Gastroesophageal sphincter (tissue), 4 donors: ENCODE measurements at places on chromosomes 6 and 20. TPM values are rescaled to one million over a fixed set of nuclear protein-coding genes. Genes with fewer than 3 reads are reported as not detected.

Gene PRICKLE4
- 0.94 TPM for total RNA-seq

DNA sequence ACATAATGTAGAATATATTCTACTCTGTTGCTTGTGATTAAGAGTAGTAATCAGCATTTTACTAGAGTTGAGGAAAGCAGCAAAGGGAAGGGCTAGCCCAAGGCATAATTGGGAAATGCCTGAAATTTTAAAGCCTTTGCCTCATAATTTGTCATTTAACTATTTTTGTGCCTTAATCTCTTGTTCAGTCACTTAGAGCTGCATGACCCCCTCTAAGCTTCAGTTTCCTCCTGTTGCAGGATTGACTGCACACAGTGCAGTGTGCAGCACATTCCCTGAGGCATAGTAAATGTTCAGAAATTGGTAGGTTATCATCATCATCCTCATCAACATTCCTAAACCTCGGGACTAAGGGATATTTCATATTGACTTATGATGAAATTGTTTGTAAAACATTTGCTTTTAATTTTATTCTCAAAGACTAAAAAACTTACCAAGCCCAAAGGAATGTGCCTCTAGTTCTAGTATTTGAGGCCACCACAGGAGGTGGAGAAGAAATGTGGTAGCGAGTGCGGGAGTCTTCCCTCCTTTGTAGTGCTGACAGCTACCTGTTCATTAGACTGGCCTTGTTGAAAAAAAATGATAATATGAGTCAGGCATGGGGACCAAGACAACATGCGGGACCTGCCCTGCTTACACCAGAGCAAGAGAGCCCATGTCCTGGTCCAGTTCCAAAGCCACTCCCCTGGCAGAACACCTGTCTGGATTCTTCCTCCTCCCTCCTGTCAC is 14.8 kb upstream of the TENT5A start:
- peak; percentile 25 for ATAC-seq

GRCh38 chr6:162618448-162619002 is 109.0 kb downstream of the PRKN start:
- no peak for ATAC-seq

Gene SYCP2
- total RNA-seq, result 3.0 TPM

Gene CRNKL1
- 37.7 TPM for total RNA-seq

DNA sequence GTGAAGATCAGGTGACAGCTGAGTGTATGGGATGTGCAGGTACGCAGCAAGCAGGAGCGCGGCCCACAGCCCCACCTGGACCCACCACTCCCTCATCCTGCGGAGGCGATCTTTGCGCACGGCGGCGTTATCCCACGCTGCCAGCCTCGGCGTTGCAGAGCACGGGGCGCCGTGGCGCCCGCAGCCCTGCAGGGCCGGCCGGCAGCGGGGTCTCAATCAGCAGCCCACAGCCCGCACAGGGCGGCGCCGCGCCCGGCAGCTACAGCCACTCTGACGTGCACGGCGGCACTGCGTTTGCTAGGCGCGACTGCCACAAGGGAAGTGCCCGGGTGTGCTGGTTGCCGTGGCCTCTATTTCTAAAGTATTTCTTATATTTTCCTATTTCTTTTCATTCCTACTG is 46.9 kb downstream of the LAMA2 start:
- no peak for ATAC-seq

Gene FOXC1
- 3.1 TPM for total RNA-seq

DNA sequence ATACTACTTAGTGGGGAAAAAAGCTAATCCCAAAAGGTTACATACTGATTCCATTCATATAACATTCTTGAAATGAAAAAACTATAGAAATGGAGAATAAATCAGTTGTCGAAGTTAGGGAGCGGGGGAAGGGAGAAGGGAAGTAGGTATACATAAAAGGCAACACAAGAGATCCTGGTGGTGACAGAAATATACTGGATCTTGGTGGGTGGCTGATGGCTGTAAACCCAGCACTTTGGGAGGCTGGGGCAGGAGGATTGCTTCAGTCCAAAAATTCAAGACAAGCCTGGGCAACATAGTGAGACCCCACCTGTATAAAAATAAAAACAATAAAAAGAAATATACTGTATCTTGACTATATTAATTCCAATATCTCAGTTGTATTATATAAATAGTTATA is 105.7 kb upstream of the LGSN start:
- no peak for ATAC-seq

- ATAC-seq, result no peak
These were observed 51.4 kb downstream of the RIN2 start for GRCh38 chr20:19809505-19809904.

- ATAC-seq, result no peak
These were observed 182.2 kb upstream of the STXBP5 start for GRCh38 chr6:147022041-147022440.

GRCh38 chr20:46973766-46974165 is 79.1 kb downstream of the EYA2 start:
- ATAC-seq, result no peak
